ENCODE measurements at places on chromosomes 12 and 14.

DNA sequence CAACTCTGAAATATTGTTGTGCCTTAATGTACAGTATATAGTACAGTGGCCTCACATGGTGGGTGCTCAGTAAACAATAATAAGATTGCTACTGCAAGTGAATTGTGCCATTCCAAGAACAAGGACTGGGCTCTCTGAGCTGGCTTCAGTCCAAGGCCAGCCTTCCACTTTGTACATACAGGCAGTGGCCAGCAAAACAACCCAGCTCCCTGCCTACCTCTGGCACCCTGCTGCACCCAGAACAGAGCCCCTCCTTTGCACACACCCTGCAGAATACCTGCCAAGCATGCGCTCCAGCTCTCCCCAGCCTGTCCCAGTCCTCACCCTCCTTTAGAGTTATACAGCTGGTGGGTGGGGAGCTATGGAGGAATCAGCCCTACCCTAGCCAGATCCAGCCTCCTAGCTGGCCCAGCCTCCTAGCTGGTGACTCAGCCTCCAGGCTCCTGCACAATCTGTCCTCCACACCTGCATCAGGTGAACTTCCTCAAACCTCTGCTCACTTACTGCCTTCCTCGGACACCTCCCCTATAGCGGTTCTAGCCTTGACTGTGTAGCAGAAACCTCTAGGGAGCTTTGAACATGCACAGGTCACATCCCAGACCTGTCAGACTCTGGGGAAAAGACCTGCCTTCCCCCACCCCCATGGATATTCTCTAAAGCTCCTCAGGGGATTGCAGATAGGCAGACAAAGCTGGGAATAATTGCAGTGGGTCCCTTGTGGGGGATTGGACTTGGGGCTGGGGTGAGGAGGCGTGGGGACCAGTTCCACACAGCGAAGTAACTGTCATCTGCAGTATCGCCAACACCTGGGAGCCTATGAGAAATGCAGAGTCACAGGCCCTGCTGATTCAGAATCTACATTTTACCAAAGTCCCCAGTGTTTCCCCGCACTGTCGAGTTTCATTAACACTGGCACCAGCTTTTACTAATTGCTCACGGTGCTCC lies 17.9 kb downstream of the ZDHHC22 start:
- no peak for DNase-seq

- DNase-seq = no peak
Observed at GRCh38 chr12:93429448-93429847, 12.3 kb downstream of the UBE2N start.

- DNase-seq = no peak
Observed at GRCh38 chr14:45709541-45709940, 456.5 kb upstream of the MIS18BP1 start.

DNA sequence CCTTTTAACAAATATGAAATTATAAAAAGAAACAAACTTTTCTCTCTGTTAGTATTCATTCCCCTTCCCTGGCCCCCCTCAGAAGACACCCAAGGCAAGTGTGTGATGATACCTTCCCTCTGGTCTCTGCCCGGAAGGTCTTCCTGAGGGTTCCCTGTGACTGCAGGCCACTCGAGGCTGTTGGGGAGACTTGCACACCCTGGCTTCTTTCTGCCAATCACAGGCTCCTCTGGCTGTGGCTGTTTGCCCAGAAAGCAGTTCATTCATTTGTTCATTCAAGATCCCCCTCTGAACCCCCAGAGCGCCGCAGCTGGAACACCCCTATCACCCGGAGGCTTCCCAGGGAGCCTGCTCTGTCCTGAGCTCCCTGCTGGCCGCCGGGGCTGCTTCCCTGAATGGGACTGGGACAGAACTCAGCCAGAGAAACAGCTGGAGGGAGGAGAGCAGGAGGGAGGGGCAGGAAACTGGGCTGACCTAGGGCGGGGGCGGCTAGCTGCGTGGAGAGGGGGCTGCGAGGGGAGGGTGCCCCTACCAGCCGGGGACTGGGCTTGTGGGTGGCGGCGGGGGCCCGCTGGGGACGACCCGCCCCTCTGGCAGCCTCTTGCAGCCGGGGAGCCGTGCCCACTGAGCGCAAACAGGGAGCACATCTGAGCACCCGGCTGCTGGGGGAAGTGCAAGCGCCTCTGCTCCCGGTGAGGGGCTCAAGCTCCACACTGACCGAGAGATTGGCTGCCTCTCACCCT lies at the start of gene CMKLR1:
TSS of gene CMKLR1 (minus strand) at position 397 of the 743 bp plus-strand sequence. CDS start 45,720 bp downstream, outside the sequence.
- DNase-seq = peak; percentile 85

DNA sequence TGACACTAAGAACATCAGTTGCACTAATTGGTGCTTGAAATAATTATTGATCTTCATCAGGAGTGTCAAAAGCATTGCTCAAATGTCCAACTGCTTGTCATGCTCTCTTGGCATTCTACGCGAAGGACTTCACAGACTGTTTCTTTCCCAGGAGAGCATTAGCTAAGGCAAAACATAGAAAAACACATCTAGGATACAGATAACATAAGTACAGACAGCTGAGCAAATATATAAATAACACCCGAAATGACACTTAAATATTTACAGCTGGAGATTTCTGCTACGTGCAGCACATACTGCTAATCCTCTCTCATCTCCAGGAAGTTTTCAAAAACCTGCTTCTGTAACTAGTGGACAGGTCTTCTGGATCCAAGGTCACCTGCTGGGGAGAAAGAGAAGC lies 120.0 kb upstream of the PRMT8 start:
- no peak for DNase-seq

DNA sequence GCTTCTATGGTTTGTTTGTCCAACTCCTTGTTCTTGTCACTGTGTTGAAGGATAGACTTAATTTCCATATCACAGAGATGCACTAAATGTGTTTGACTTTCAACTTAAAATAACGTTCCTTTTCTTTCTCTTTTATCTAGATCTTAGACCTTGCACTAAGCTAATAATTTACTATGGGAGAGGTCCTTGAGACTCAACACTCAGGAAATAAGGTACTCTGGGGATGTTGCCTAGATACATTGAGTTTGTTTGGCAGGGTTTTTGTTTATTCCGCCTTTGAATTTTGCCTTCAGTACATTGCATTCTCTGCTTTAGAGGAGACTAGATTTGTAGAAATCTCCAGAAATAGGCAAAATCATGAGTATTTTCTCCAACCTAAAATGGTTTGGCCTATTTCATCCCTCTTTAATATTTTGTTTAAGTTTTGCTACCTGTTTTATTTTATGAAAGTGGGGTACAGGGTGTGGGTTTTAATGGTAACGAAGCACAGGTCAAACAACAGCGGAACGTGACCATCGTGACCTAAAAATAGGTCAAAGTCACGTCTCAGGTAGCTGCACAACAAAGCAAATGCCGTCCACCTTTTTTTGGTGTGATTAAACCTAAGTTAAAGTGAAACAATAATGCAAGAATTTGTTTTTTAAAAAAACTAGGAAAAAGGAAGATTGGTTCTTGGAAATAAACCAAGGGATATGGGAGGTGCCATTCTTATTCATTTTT lies 115.3 kb upstream of the CPSF6 start:
- no peak for DNase-seq

DNA sequence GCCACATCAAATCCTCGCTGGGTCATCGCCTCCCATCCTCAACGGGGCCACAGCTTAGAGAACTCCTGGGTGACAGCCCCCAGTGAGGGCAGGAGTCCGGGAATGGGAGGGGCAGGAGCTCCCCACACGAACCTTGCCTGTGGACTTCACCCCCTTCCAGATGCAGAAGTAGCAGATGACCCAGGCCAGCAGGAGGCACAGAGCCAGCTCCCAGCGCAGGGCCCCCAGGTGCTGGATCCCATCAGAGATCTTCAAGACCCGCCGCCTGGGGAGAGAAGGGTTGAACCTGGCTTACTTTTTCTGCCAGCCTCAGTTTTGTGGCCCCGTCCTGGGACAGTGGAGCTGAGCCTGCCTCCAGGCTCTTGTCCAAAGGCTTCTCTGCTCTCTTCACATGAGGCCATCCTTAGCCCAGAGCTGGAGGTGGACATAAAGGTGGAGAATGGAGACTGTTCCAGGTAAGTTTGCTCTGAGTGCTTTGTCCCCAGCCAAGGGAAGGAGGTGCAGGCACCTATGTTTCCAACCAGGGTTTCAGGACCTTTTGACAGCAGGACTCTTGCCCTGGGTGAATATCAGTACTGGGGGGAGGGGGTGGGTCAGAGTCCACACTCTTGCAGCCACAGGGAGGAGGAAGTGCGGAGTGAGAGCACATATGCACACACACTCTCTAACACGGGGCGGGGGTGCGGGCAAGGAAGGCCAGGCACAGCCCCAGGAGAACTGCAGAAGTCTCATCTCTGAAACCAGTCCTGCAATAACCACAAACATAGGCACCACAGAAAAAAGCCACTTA lies 23.3 kb upstream of the SLC6A12 start:
- no peak for DNase-seq

DNA sequence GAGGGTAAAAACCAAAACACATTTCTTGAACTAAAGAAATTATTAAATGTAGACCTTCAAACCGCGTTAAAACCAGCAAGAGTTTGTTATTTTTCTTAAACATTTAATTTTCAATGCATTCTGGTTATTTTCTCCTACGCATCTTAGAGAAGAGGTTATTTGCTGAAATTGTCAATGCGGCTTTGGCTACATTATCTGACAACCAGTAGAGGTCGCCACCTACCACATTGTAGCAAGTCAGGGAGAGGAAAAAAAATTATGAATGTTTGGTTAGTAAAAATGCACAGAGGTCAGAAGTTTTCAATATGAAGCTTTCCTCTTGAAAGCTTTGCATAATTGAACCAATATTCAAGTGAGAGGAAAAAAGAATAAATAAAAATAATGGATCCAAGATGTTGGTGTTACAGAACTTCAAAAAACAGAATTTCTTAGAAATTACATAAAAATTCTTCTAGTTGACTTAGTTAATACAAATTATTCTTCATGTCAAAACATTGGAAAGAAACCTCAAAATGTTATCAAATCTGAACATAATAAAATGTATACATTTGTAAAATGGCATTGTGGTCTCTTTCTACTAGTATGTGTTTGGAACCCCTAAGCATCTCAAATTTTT lies 159.4 kb upstream of the TMTC2 start:
- no peak for DNase-seq

DNA sequence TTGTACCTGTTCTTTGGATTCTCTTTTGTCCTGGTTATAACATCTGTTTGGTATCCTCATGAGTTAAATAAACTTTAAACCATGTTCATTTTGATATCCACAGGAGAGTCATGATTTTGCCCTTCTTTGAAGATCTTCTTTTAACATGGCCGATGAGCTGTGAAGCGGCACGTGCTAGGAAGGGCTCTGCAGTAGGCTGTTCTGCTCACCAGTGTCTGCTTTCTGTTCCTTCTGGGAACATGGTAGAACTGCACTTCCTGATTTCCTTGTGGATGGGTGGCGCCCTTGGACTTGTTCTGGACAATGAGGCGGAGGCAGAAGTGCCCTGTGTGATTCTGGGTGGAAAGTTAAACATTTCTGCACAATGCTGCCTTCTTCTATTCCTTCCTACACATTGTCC lies 138.1 kb downstream of the TMEM132D start:
- no peak for DNase-seq

DNA sequence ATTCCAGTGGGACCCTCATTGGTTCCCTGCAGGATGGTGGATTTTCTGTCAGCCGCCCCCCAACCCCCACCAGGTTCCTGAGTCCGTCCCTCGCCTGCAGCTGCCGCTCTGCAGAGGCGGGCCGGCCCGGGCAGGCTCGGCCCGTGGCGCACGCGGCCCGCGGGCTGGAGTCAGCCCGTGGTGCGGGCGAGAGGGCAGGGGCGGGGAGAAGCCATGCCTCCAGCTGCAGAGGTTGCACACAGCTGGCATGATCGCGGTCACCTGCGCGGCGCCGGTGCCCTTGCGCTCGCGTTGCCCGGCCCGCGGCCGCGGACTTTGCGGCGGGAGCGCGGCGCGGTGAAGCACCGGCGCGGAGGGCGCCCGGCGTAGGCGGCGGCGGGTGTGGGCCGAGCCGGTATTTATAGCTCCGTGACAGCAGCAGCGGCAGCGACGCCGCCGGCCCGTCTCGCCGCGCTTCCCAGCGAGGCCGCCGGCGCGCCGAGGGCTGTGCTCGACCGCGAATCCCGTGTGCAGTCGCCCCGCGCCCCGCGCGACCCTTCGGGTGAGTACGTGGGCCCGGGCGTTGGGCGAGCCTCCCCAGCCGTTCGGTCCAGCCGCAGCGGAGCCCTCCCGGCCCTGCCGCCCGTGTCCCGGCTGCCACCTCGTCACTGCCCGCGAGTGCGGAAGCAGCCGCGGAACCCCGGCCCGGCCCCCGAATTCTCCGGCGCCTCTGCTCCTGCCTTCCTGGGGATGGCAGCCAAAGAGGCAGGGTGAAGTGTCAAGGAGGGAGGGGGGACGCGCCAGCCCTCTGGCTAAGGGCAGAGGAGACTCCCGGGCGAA lies at the start of gene TMEM117:
TSS of gene TMEM117 (plus strand) at position 426 of the 819 bp plus-strand sequence.
- DNase-seq = peak; percentile 84

- no peak for DNase-seq
Observed at GRCh38 chr12:44143175-44143574, 307.3 kb downstream of the TMEM117 start.

DNA sequence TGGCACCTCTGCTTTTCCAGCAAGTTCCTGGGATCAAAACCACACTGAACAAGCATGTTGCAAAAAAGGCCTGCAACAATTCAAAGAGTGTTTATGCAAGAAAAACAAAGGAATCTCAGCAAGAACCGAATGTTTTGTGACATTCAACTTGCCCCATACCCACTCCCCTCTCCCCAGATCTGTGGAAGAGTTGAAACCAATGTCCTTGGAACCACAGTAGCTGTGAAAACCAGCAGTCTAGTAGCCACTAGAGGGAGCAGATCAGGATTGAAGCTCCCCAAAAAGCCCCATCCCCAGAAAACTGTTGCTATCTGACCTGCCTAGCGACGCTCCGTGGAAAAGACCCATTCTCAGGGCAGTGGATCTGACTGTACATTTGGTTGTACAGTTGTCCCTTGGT lies 27.1 kb downstream of the PRKAB1 start:
- DNase-seq = peak; percentile 7

GRCh38 chr12:90199006-90199405 lies 490.4 kb upstream of the ATP2B1 start:
- DNase-seq = no peak

GRCh38 chr12:128266086-128266485 lies 884 bp upstream of the TMEM132C start:
- no peak for DNase-seq

DNA sequence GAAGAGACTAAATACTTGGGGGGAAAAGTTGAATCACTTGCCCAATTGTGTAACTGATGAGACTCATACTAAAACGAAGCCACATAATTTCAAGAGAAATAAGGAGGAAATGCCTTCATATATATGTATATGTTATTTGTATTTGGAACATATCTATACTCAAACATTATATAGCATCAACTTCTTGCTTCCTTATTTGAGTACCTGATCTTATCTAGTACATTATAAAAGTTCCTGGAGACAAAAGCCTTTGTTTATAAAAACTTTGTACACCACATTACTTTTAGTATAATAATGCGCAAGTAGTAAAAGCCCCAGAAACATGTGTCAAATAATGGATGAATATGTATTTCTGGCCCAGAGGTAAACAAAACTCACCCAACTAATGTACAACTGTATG lies 92.0 kb downstream of the SLC2A13 start:
- DNase-seq = no peak

GRCh38 chr12:53500142-53500775 lies 824 bp upstream of the TARBP2 start:
- peak; percentile 92 for DNase-seq

Data from tibial artery (tissue), 4 donors.